ENCODE measurements at places on chromosomes 3 and 15.

GRCh38 chr3:107962946-107963345 is 127.9 kb downstream of the CD47 start:
- DNase-seq: no peak

DNA sequence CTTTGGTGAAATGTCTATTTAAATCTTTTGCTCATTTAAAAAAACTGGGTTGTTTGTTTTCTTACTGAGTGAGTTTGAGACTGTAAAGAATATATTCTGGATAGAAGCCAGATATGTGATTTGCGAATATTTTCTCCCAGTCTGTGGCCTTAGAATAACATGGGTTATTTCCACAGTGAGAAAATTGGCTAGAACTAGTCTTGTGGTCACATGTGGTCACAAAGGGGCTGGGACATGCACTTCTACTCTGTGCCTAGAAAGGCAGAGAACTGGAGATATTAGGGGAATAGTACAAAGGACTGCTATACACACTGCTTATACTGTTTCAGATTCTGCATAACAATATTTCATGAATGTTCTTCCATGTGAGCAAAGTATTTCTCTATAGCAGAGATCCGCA is 79.9 kb upstream of the RGMA start:
- no peak for DNase-seq

GRCh38 chr15:49830391-49830790 is 209.5 kb downstream of the DTWD1 start:
- no peak for DNase-seq

- DNase-seq: no peak
Measured at GRCh38 chr3:97680210-97680609, 84.3 kb upstream of the ARL6 start.

DNA sequence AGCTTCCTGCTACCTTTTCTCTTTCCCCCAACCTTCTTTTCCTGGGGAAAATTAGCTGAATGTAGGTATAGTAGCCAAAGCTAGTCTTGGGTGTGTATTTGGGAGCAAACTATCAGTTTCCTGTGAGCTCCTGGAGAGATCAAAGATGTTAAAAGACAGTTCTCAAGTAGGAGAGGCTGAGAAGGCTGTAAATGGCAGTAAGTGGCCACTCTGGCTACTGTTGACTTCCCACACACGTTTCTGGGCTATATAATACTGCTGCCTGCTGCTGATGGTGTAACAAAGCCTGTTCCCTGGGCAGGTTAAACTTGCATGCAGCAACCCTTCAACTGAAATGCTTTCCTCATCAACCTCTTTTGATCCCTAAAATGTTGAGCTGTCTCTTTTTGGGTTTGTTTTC is 27.6 kb downstream of the ARID3B start:
- DNase-seq: no peak

DNA sequence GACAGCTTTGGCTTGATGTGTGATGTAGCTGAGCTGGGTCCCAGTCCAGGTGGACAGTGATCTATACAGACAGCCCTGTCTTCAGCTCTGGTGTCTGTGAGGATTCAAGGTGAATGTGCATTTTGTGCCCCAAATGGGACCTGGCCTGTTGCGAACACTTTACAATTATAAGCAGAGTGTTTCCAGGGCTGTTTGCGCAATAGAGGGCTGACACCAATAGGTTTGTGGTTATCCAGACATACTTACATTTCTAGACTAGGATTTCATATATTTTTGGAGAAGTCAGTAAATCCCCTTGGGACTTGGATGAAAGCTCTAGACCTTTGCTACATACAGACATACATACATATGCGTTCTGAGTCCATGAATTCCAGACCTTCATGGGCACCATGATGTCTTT is 4.2 kb upstream of the TATDN2 start:
- DNase-seq: no peak

- no peak for DNase-seq
Measured at GRCh38 chr3:112127522-112128494, 5.2 kb downstream of the GCSAM start.

DNA sequence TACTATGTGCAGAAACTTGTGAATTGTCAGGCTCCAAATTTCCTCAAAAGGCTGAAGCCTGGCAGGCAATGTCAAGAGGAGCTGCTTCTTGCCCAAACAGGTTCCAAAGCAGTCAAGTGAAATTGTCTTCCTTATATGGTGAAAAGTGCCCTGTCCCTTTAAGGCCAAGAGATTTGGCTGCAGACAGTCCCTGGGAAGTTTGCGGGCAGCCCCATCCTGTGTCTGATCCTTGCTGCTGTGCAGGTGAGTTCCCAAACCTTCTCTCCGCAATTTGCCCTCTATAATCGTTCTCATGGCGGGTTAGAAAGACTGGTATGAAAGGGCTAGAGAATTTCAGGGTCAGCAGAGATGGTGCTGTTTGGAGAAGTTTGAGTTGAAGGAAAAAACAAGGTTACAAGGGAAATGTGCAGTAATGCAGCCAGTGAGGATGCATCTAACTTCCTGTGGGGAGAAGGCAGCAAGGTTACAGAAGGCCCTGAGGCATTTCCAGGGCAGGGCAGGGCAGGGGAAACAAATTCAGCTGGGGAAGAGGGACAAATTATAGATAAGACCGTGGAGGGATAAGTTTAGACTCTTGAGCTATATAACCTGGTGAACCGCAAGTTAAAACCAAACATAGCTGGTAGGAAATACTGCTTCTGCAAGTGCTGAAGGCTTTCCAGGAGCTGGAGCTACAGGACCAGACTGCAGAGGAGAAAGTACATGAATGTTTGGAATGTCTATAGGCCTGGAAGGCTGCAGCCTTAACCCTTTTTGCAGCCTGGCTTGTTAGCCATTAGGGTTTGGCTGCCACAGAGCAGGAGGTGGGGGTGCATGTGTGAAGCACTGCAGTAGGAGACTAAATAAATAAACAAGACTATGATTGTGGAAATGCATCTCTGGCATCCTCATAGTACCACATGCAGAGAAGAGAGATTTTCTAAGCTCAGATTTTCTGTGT is 256.2 kb upstream of the IL12A start:
- no peak for DNase-seq

DNA sequence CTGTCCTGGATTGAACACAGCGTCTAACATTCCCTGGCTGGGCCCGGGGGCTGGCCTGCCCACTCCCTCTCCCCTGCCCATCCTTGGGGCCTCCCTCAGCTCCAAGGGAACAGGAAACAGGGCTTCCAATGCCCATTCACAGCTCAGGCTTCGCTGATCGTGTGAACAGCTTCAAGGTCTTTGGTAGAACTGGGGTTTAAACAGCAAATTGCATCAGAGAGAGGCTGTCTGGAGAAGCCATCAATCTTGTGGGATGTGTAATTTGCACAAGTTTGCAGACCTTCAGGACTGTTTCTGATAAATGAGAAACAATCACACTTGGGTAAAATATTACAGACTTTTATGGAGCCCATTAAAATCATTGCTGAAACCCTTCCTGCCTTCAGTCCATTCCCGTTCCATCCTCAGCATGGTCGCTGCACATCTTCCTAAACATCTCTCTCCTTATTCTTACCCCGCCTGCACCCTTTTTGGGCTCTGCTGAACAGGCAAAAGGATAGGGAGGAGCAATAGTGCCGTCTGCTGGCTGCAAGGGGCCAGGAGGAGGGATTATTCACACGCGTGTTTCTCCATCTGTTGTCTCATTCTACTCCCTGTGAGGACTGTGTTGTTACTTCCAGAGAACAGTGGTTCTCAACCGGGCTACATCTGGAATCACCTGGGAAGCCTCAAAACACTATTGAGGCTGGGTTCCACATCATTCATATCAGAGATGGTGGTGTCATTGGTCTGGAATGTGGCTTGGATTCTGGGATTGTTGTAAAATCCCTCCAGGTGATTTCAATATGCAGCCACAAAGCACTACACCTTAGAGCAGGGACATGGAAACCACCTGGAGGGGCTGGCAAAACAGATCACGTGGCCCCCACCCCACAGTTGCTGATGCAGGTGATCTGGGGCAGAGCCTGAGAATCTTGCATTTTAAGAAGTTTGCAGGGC is 116.3 kb downstream of the CLSTN2 start:
- no peak for DNase-seq

DNA sequence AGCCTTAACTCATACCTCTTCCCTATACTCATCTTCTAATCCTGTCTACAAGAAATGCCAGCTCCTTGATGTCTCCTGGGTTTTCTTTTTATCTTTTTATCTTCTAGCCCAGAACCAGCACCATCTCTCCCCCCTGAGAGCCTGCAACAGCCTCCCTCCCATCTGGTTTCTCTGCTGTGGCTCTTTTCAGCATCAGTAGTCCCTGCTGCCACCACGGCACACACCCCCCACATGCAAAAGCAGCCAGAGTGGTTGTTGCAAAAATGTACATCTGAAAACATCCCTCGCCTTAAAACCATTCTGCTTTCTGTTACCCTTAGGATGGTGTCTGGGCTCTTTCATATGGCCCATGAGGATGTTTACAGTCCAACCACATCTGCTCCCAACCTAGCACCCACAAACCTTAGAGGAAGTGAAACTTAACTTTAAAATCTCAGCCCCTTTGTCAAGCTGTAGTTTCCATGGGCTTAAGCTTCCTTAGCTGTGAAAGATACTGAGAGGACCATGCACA is 775 bp downstream of the TTC21A start:
- DNase-seq: no peak

DNA sequence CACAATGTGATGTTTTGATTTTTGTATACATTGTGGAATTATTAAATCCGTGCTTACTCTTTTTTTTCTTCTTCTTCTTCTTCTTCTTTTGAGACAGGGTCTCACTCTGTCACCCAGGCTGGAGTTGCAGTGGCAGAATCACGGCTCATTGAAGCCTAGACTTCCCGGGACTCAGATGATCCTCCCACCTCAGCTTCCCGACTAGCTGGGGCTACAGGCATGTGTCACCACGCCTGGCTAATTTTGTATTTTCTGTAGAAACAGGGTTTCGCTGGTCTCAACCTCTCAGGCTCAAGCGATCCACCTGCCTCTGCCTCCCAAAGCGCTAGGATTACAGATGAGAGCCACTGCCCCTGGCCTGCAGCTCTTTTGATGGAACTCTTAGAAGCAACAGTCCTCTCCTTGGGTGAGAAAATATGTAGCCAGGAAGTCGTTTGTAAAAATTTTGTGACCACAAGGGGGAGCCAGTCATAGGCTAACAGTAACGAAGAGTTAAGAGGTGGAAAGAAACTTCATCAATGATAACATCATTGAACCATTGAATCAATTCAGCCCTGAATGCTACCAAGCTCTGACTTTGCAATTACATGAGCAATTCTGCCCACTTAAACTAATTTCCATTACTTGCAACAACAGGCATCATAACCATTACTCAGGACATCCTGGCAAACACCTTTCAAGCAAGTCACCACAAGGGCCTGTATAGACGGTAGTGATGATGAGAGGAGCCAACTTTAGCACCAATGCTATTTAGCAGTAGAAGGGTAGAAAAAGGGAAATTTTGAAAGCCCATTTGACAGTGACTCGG is 16.7 kb upstream of the CMTM7 start:
- peak; percentile 3 for DNase-seq

DNA sequence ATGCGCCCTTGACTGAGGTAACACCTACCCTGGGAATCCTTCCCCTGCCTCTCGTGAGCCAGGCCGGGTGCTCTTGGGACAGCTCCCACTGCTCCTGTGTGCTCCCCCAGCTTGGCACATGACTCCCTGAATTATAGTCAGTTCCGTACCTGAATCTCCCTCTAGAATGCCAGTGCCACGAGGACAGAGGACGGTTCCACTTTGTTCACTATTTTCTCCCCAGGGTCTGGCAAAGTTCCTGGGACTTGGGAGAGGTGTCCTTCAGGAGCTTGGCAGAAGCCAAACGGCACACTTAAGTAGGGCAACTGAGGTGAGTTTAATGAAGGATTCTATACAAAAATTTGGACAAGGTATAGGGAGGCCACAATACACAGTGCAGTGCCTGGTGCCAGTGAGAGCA is 9.8 kb downstream of the CCR5AS start:
- no peak for DNase-seq

- DNase-seq: no peak
Measured at GRCh38 chr15:47801522-47801921, 84.2 kb downstream of the SEMA6D start.

DNA sequence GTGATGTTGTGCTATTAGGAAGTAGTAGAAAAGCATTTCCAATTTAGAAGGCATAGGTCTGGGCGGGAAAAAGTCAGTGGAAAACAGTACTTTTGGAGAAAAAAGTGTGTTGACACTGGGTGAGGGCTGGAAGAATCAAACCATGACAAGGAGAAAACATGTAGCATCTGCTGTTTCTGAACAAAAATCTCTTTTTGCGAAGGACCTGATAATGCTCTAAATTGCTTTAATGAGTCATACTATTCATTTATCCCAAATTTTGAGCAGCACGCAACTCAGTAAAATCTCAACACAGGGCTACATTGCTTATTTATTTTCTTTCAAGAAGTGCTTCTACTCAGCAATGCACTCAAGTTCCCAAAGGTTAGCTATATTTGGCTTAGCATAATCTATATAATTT is 292.7 kb downstream of the DIPK2A start:
- DNase-seq: no peak

- DNase-seq: no peak
Measured at GRCh38 chr3:5517921-5518320, 330.4 kb downstream of the EDEM1 start.

GRCh38 chr3:119276680-119277079 is 17.5 kb upstream of the ARHGAP31 start:
- no peak for DNase-seq

- DNase-seq: no peak
Measured at GRCh38 chr3:188437926-188438325, 284.0 kb downstream of the LPP start.

GRCh38 chr3:9316881-9317361 is 45.9 kb upstream of the THUMPD3 start:
- no peak for DNase-seq

DNA sequence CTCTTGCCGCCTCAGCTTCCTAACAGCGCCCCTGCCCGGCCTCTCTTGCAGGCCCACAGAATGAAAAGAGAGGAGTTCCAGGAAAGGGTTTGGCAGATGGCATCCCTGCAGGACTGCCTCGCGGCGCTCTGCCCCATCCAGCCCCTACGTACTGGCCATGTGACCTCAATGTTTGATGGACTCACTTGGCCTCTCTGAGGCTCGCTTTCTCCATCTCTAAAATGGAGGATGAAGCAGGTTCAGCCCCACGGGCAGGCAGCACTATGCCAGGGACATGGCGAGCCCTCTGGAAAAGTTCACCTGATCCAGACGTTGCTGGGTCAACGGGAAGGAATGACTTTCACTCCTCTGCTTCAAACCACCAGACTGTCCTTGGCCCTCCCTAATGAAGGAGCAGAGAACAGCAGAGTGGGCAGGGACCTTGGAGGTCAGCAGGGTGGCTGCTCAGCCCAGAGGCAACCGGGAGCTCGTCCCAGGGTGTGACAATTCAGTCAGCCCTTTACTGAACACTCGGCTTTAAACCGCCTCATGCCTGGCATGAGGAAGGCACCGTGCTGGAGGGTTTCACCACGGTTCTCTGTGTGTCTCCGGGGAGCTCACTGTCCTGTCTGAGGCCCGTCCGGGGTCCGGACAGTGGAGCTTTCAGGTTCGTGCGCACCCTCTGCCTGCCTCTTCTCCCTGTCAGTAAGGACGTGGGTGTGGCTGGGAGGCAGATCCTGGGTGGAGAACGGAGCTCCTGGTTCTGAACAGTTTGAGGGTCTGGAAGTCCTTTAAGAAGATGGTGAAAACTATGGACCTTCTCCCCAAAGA is 101.3 kb downstream of the LINGO1 start:
- no peak for DNase-seq

All from NCI-H1930 (cell line).